ENCODE measurements at places on chromosomes 11 and 22. TPM values are rescaled to one million over a fixed set of nuclear protein-coding genes. Genes with fewer than 3 reads are reported as not detected.

The GAS2 gene
- 9.1 TPM for total RNA-seq

The OR51E2 gene
- not detected for total RNA-seq

The NRGN gene
- total RNA-seq = 49.8 TPM

The TSPAN32 gene
- 17.9 TPM for total RNA-seq

The KRTAP5-7 gene
- 0.72 TPM for total RNA-seq

The DEUP1 gene
- total RNA-seq = not detected

The PYGM gene
- total RNA-seq = 5.0 TPM

The MICALL1 gene
- 25.6 TPM for total RNA-seq

The DBX1 gene
- not detected for total RNA-seq

GRCh38 chr22:32850591-32851517 is 49.3 kb downstream of the TIMP3 start:
- DNase-seq = no peak

- no peak for DNase-seq
Observed at GRCh38 chr22:27391092-27391770, 410.3 kb downstream of the MN1 start.

DNA sequence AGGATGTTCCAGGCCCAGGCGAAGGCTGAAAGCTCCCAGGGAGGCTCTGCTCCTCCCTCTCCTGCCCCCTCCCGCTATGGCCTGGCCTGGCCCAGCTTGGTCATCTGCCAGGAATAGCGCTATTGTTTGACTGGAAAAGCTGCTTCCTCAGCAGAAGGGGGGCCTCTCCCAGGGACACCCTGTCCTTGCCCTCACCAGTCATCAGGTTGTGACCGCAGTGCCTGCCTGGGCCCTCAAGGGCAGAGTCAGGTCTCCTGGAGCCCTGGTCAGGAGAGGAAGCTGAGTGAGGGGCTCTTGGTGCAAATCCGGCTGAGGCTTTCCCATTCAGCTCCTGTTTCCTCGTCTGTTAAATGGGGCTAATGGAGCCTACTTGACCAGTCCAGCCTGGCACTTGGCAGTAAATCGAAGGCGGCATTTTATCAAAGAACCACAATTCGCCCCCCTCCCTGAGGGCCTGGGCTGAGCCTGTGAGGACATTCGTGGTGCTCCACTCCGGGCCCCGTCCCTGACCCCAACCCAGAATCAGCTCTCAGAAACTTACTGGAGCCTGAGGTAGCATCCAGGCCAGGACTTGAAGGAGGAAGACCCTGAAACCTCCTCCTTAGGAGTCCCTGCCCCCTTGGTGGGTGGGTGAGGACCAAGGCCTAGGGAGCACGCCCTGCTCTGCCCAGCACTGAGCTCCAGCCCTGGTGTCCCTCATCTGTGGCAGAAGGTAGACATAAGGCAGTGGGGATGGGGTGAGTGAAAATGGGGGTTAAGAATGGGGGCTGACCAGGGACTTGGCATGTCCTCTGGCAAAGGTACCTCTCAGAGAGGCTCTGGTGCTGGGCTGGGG is 2.0 kb upstream of the CASTOR1 start:
- DNase-seq = peak; percentile 87

- DNase-seq = peak; percentile 16
Observed at GRCh38 chr11:69986830-69987229, 91.3 kb upstream of the ANO1 start.

DNA sequence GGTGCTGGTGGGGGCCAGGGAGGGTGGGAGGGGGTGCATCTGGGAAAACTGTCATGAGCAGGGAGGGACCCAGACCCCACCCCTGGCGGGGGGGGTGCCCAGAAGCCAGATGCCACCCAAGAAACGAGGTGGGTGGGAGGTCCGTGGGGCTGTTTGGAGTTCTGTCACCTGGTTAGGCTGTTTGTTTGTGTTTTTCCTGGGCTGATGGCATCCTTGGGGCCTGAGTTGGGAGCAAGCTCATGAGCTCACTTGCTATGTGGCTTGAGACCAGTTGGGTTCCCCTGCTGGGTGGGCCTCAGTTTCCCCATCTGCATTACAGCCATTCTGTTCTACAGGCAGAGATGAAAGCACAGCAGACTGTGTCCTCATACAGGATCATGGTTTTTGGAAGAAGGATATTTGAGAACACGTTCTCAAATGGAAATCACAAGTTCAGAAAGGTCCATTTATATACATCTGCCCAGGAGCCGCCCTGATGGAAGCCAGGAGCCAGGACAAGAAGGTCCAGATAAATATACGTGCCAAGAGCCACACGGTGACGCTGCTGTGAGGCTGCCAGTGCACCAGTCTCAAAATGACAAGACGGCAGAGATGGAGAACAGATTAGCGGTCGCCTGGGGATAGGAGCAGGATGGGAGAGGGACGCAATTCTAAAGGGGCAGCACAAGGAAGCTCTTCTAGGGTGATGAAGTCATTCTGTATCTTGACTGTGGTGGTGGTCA is 312.9 kb downstream of the MN1 start:
- peak; percentile 15 for DNase-seq

DNA sequence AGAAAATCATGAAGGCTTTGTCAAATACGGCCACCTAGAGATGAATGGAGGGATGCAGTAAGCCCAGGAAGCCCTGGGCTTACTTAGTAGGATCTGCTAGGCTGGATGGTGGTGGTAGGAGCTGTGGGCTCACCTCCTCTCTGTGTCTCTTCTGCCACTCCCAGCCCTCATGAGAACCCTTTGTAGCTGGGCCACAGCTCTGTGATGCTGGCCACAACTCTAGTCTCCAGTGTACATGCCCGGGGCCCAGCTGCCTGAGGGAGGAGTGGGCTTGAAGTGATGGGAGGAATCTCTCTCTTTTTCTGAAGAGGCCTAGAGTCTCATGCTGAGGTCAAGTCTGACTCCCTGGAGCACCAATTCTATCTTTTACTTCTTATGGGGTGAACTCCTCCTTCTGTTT is 32.4 kb upstream of the SYT13 start:
- DNase-seq = no peak

DNA sequence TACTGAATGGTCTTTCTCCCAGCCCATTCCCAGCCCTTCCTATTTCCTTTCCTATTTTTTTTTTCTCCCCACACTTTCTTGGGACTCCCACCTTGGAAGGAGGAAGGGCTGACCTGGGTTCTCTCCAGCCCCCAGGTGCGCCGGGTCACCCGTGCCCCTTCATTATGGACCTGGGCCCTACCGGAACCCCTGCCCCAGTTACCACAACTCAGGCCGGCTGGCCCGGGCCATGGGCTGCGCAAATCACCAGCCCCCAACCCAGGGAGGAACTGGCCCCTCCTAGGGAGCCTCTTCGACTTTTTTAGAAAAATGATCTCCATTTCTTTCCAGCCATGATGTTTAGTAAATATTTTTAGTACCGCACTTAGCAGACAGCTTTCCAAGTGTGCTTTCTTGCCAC is 62.2 kb downstream of the MORC2 start:
- DNase-seq = no peak

GRCh38 chr22:31143537-31143936 is 3.2 kb upstream of the PLA2G3 start:
- no peak for DNase-seq

DNA sequence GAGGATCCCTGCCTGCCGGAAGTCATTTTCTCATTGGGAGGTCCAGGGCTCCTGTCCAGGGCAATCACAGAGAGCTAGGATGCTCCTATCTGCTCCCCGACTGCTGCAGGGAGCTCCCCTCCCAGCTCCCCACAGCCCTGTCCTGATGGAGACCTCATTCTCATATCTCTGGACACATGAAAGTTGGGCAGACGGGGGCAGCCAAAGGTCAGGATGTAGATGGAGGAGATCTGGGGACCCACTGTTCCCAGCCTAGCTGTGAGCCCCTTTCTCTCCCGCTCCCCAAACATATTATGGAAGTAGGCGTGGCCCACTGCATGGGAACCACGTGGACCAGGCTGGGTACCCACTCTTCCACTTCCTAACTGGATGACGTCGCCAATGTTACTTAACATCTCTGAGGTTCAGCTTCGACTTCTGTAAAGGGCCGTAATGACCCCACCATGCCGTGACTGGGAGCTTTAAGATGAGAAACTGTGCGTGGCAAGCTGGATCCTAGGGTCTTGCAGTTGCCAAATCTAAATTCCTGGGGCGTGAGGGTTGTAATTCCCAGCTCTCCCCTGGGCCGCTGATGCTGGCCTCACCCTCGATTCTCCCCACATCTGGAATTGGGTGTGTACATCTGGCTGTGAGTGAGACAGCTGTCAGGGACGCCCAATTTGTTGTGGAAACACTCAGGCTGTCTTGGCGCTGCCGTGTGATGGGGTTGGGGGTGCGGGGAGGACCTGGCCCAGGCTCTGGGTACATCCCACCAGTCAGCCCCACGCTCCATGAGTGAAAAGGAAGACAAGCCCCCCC is 1.8 kb downstream of the CDC42EP2 start:
- no peak for DNase-seq

- peak; percentile 50 for DNase-seq
Observed at GRCh38 chr11:70915158-70915985, 337.0 kb downstream of the SHANK2 start.

GRCh38 chr22:32823024-32823730 is 21.7 kb downstream of the TIMP3 start:
- DNase-seq = no peak

DNA sequence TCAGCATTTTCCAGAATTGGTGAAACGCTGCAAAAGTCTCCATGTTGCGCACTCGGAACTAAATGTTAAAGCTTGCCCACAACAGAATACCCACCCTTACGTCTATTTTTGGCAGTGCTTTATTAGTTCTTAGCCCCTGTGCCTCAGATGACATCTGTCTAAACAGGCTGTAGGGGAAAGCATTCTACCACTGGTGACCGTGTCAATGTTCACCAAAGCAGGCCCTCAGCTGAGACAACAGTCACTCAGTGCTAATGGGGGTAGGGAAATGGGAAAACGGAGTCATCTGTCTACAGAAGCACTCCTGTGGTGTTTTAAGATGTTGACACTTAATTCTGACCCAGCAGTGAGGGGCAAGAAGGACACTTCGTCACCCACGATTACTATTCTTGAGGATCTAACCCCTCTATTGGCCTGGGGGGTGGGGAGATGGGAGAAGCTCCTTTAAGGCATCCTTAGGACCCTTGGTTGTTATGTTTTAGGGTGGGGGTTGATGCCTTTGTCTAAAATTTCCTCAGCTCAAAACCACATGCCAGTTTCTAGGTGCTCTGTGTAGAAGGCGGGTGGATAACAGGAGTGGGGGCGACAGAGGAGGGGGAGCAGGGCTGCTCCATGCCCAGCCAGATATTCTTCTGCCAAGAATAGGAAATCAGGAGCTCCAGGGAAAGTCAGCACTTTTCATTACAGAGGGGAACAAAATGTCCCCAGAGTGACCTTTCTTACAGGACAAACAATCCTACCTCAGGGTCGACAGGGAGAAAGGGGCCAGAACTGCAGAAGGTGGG is 15.6 kb upstream of the MFRP start:
- peak; percentile 9 for DNase-seq

- no peak for DNase-seq
Observed at GRCh38 chr22:16559056-16559955, 33.3 kb downstream of the CCT8L2 start.

- no peak for DNase-seq
Observed at GRCh38 chr11:7892059-7892699, 38.9 kb downstream of the OR10A6 start.

GRCh38 chr11:88174709-88175568 is at the start of gene RAB38:
Gene RAB38, minus strand, starts transcription at chr11:88175443. Its CDS starts 59 bp downstream, at chr11:88175384.
- DNase-seq = peak; percentile 86

DNA sequence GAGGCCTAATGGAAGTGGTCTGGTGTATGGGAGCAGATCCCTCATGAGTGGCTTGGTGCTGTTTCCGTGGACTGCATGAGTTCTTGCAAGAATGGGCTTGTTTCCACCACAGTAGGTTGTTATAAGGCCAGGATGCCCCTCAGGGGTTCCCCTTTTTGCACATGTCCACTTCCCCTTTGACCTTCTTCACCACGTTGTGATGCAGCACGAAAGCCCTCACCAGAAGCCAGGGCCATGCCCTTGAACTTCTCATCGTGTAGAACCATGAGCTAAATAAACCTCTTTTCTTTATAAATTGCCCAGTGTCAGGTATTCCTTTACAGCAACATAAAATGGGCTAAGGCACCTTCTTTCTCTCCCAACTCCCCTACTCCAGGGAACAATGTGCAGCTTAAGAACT is 2.8 kb upstream of the NARS2 start:
- no peak for DNase-seq

DNA sequence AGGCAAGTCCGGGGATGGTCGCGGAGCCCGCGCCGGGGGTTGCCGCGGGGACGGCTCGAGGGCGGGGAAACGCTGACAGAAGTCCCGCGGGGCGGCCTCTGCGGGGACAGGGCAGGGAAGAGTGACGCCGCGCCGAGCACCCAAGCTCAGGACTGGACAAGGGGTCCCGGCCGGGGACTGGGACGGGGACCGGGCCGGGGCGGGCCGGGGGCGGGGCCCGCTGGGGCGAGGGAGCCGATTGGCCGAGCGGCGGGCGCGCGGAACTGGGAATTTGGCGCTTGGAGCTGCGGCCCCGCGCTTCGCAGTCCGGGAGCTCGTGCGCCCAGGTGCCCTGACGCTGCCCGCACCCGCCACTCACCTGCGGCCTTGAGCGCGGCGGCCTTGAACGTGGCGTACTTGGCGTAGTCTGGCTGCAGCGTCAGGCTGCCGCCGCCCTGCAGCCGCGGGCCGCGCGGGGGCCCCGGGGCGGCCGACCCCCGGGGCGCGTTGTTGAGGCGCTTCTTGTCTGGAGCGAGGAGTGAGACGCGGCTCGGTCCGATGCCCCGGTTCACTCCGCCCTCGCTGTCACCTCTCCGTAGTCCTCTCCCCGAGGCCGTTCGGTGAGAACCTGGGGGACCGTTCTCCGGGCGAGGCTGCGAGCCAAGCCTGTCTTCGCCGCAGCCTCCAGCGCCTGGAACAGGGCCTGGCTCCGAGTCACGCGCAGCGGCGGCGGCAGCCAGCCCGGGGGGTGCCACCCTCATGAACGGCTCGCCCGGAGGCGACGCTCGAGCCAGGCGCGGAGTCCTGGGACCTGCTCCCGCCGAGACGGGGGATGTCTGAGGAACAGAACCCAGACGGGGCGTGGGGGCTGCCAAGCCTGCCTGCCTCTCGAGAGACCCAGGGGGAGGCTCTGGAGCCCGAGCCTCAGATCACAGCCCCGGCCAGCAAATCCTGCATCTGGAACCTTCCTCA is 4.5 kb downstream of the SHISA8 start:
- no peak for DNase-seq

GRCh38 chr11:112302226-112302868 is 41.7 kb upstream of the PLET1 start:
- no peak for DNase-seq

DNA sequence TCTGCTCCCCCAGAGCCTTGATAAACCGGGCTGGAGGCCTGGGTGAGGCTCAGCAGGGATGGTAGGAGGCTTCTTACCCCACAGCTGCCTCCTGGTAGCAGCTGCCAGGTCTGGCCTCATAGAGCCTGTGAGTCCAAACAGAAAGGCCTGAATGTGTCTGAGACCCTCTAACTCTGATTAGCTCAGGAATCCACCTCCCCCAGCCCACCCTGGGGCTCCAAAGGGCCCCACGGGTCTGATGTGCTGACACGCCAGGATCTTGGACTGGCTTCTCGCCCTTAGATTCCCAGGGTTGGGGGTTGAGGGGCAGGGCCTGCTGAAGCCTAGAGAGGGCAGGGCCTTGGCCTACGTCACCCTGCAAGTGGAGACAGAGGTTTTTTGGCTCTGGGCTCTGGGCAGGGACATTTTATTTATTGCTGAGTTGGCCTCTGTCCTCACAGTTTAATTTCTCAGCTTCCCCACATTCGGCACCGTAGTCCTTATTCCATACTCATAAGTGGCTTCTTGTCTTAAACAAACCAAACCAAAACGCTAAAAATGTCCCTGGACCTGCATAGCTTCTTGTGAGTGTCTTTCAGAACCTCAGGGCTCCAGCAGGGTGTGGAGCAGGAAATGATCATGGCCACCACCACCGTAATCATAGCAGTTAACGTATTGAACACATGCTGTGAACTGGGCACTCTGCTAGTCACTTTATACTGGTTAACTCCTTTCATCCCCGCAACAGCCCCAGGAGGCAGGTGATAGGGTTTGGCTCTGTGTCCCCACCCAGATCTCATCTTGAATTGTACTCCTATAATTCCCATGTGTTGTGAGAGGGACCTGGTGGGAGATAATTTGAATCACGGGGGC is 25.1 kb downstream of the KIAA1671 start:
- no peak for DNase-seq
